CD4-positive, alpha-beta T cell (primary cell): ENCODE measurements at places on chromosomes 4 and X.

GRCh38 chr4:84690481-84690880 lies 107.6 kb downstream of the CDS1 start:
- peaks cover 3% of the 10 kb centered on the region for H3K27me3 ChIP-seq
- H3K4me3 ChIP-seq = no peak overlapping the region
- no peaks in the 10 kb centered on the region for H3K4me1 ChIP-seq
- no peak for DNase-seq

- no peaks in the 10 kb centered on the region for H3K36me3 ChIP-seq
- DNase-seq = no peak
- H3K27me3 ChIP-seq = no peaks in the 10 kb centered on the region
- peaks cover 62% of the 10 kb centered on the region for H3K4me1 ChIP-seq
These were observed 13.7 kb downstream of the GAB3 start for GRCh38 chrX:154737136-154737535.

DNA sequence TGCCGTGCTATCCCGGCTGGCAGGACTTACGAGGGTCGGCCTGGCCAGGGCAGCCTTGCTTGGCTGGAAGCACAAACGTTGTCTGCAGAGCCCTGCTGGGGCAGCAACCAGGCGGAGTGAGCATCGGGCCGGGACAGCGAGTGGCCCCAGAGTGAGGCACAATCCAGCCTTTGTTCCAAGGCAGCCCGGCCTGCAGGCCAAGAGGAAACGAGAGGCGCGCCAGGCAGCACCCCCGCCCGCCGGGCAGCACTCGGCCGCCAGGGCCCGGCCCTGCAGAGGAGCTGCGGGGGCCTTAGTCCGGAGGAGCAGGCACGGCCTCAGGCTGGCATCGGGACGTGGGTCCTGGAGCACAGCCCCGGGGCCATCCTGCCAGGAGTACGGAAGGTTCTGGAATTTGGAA lies 24.1 kb downstream of the FGFRL1 start:
- H3K27me3 ChIP-seq = peaks cover 6% of the 10 kb centered on the region
- H3K4me3 ChIP-seq = no peak overlapping the region
- H3K4me1 ChIP-seq = no peaks in the 10 kb centered on the region
- H3K27ac ChIP-seq = no peak overlapping the region
- no peaks in the 10 kb centered on the region for H3K36me3 ChIP-seq
- no peak for DNase-seq

DNA sequence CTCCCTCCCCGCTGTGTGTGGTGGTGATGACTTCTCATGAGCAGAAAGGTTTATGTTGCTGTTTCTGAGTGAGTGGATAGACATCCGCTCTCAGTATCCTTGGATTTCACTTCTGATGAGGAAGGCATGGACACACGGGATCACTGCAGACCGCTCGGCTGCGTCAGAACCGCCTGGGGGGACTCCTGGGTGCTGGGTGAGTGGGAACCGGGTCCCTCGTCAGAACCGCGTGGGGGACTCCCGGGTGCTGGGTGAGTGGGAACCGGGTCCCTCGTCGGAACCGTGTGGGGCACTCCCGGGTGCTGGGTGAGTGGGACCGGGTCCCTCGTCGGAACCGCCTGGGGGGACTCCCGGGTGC lies 9.0 kb downstream of the CTBP1 start:
- H3K27me3 ChIP-seq = no peaks in the 10 kb centered on the region
- H3K36me3 ChIP-seq = peaks cover 66% of the 10 kb centered on the region
- peaks cover 41% of the 10 kb centered on the region for H3K4me1 ChIP-seq
- no peak for DNase-seq
- no peak overlapping the region for H3K4me3 ChIP-seq
